ENCODE measurements at places on chromosomes 12 and 14.

GRCh38 chr12:32061033-32061432 lies 45.6 kb upstream of the BICD1 start:
- no peak for DNase-seq

GRCh38 chr12:101697930-101698799 lies 725 bp downstream of the CHPT1 start:
- no peak for DNase-seq

DNA sequence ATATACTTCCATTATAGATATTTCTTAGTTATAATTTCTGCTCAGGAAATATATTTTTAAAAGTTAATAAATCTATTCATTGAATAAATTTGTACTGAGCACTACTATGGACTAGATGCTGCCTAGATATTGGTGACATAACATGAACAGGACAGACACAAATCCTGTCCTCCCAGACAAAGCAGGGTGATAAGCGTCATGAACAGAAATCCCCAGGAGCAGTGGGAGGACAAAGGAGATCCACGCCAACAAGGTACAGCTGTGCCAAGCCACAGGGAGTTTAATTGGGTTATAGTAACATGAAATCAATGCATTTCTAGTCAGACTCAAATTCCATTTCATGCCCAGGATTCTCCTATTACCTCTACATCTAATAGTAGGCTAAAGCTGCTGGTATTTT lies 171.8 kb upstream of the CPNE8 start:
- DNase-seq: no peak

GRCh38 chr12:39138268-39138667 lies 232.9 kb upstream of the CPNE8 start:
- no peak for DNase-seq

DNA sequence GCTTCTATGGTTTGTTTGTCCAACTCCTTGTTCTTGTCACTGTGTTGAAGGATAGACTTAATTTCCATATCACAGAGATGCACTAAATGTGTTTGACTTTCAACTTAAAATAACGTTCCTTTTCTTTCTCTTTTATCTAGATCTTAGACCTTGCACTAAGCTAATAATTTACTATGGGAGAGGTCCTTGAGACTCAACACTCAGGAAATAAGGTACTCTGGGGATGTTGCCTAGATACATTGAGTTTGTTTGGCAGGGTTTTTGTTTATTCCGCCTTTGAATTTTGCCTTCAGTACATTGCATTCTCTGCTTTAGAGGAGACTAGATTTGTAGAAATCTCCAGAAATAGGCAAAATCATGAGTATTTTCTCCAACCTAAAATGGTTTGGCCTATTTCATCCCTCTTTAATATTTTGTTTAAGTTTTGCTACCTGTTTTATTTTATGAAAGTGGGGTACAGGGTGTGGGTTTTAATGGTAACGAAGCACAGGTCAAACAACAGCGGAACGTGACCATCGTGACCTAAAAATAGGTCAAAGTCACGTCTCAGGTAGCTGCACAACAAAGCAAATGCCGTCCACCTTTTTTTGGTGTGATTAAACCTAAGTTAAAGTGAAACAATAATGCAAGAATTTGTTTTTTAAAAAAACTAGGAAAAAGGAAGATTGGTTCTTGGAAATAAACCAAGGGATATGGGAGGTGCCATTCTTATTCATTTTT lies 115.3 kb upstream of the CPSF6 start:
- DNase-seq: no peak

DNA sequence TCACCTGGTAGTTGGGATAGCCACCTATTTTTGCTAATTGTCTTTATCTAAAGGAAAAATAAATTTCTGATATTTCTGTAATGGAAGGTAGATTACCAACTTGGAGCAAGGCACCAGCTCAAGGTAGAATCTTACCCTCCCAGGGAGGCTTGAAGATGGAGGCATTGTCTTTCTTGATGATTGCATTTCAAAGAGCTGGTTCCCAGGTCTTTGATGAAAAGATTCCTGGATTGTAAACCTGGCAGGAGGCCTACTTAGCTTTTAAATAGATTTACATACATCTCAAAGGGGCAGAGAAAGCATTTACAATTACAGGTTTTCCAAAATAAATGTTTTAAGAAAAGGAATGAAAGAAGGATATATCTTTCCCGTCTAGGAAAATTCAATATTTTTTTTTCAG lies 729.2 kb downstream of the LRFN5 start:
- DNase-seq: no peak

GRCh38 chr12:77577791-77578190 lies 252.9 kb upstream of the NAV3 start:
- DNase-seq: no peak

DNA sequence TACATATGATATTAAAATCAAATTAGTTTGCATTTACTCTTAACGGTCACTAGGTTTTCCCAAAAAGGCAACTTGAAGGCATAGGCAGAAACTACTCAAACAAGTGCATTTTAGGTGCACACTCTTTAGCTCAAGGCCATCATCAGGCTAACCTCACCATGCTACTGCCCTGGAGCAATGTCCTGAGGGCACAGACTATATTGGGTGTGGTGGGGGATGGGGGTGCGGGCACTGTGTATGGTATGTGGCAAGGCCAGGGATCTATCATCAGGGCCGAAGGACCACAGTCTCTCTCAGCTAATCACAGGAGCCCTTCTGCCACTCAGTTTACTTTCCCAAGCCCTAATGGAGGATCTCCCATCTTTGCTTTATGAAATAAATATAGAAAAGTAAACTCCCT lies 51.9 kb downstream of the SH2B3 start:
- DNase-seq: no peak

DNA sequence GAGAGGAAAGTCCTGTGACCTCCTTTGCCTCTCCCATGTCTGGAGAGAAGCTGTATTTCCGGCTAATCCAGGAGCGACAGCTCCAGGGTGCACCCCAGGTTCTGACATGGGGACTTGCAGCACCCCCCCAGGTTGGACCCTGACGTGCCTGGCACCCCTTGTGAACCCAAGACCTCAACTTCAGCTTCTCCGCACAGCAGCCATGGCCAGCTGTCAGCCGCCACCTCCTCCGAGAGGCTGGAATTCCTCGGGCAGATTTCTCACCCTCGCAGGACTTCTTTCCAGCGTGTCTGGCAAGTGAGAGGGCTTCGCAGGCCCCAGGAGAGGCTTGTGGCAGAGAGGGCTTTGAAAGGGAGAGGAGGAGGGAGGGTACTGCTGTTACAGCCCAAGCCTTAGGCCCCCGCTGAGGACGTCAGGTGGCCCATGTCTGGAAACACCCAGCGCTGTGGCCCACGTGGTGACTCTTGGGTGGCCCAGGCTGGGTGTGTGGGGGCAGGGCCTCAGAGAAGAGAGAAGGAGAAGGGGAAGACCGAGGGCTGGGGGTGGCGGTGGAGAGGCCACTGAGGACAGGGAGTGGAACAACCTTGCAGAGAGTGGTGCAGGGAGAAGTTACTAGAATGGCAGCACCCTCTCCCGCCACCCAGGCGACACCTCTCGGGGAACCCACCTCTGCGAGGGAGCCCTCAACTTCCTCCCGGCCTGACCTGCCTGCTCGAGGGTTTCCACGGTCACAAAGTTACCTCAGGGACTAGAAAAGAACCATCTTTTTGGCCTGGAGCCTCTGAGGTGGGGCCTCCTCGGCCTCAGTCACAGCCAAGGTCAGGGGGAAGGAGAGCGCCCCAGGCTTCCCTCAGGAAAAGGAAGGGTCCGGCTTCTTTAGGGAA lies 11.7 kb upstream of the RPS6KL1 start:
- DNase-seq: no peak

DNA sequence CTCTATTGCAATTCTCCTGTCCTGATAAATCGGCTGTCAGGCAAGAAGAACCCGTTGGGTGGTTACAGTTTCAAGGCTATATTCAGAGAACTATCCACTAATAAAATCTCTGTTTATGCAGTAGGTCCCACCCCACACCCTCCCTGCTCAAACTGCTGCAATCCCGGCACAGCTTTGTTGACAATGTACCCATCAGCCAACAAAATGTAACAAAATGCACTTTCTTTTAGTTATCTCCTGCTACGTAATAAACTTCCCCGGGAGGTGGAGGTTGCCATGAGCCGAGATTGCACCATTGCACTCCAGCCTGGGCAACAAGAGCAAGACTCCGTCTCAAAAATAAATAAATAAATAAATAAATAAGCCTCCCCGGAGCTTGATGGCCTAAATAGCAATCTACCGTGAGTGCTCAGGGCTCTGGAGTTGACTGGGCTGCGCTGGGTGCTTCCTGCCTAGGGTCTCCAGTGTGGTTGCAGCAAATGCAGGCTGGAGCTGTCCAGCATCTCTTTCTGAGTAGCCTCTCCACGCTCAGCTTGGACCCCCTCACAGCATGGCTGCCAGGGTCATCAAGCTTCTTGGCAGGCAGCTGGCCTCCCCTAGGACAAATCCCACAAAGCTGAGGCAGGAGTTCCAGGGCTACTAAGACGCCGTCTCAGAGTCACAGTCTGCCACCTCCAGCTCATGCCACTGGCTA lies 43.2 kb upstream of the FBRSL1 start:
- no peak for DNase-seq

DNA sequence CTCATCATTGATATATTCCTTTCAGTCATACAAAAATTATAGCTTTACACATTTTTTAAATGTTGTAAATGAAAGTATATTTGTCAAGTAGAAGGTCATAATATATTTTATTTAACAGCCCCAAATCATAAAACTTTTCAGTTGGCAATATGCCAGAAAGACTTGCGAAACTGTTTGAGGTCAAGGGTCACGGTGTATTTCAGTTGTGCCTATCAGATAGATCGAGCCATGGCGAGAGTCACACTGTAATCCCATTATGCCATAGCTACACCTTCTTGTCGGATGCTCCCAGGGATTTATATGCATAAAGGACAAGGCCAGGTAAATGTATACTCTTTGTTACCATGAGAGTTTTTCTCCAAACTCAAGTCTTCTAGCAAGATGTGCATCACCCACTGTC lies 26.7 kb upstream of the G2E3 start:
- no peak for DNase-seq

DNA sequence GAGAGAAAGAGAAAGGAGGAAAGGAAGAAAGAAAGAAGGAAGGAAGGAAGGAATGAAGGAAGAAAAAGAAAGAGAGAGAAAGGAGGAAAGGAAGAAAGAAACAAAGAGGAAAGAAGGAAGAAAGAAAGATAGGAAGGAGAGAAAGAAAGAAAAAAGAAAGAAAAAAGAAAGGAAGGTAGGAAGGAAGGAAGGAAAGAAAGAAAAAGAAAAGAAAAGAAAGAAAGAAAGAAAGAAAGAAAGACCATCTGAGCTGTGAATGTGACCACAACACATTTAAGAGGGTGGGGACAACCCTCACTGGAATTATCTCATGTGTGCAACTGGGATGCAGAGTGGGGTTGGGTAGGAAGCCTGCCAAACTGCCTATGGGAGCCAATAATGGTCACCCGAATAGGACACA lies 36.0 kb upstream of the BATF start:
- no peak for DNase-seq

DNA sequence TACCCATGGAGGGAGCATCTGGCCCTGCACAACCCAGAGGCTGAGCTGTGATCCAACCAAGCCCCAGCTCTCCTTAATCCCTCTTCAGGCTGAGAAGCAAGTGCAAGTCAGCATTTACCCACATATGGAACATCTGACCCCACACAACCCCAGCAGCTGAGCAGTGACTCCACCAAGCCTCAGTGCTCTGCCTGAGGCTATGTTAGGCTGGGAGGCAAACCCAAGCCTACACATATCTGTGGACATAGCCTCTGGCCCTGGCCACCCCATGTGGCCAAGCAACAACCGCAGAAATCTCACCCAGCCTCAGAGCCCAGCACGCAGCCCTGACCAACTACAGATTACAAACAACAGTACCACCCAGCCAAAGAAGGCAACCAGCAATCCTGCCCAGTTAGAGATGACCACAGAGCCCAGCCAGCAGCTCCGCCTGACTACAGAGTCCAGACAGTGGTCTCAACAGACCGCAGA lies 142.8 kb downstream of the NUAK1 start:
- no peak for DNase-seq

DNA sequence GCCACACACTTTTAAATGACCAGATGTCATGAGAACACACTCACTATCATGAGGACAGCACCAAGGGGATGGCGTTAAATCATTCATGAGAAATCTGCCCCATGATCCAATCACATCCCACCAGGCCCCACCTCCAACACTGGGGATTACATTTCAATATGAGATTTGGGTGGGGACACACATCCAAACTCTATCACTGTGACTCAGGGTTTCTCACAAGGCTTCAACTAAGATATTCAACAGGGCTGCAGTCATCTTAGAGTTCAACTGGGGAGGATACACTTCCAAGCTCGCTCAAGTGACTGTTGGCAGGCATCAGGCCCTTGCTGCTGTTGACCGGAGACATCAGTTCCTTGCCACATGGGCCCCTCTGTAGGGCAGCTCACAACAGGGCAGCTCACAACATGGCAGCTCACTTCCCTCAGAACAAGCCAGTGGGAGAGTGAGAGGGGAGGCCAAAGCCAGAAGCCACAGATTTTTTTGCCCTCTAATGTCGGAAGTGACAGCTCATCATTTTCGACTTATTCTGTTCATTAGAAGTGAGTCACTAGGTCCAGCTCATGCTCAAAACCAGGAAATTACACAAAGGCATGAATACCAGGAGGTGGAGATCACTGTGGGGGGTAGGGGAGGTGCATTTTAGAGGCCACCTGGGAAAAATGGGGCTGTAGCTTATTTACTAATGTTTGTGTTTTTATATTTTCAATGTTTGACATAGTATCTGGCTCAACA lies 50.8 kb upstream of the PTHLH start:
- no peak for DNase-seq

DNA sequence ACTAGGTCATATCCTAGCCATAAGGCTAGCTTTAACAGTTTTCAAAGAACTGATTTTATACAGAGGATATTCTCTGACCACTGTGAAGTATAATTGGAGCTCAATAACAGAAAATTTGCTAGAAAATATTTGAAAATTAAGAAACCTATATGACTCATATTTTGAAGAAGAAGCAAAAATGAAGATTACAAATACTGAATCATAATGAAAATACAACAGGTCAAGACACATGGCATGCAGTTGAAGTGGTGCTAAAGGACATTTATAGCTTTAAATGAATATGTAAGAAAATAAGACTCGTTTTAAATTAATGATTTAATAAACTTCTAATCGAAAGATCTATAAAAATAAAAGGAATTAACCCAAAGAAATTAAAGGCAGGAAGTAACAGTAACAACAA lies 1234.6 kb downstream of the SLC16A7 start:
- DNase-seq: no peak

DNA sequence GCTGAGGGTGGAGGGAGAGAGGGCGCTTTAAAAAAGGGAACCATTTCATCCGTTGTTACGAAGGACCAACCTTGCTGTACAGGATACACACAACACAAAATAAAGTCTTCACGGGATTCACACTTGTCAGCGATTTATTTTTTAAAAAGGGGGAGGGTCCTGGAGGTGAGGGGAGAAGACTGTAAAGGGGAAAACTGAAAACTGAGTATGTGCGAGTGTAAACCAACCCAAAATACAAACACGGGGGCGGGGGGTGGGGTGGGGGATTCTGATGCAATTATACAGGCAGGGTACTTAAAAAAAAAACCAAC lies 499 bp upstream of the PRKAG1 start:
- no peak for DNase-seq
